ENCODE measurements at places on chromosomes 11 and 22.

DNA sequence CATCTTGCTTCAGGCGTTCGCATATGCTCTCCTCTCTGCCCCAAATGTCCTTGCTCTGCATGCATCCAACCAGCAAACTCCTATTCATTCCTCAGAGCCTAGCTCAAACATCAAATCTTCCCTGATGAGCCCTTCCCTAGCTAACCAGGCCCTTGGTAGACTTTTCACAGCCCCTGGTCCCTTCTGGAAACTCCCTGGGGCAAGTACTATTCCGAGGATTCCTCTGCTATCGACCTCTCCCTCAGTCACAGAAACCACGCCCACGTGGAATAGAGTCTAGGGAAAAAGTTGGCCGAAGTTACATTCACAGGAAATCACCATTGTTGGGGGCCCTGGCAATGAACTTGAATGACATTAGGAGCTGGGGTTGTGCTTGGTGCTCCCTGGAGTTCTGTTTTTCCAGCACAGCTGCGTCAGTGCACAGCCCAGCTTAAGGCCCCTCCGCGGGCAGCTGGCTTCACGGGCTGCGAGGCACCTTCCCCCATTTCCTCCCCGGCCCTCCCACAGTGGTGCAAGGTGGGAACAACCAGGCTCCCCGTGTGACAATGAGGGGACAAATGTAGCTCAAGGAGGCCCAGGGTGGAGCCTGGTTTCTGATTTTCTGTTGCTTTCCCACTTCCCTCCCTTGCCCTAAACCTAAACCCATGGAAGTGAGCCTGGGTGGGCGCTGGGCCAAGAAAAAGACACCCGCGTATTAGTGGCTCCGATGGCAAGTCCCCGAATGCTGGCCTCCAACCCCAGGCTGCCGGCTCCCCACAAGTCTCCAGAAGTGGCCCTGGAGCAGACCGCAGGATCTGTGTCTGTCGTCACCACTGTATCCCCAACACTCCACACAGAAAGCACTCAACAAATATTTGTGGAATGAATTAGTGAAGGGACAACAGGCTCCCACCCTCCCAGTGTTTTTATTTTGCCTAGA, 4.3 kb upstream of the ATP5MGL start:
- DNase-seq, result no peak

- no peak for DNase-seq
These were observed 38.6 kb upstream of the LRRC32 start for GRCh38 chr11:76708972-76709660.

GRCh38 chr11:34825670-34826383, 90.4 kb downstream of the APIP start:
- no peak for DNase-seq

GRCh38 chr11:62925308-62925707, 4.1 kb upstream of the CHRM1 start:
- DNase-seq, result no peak

DNA sequence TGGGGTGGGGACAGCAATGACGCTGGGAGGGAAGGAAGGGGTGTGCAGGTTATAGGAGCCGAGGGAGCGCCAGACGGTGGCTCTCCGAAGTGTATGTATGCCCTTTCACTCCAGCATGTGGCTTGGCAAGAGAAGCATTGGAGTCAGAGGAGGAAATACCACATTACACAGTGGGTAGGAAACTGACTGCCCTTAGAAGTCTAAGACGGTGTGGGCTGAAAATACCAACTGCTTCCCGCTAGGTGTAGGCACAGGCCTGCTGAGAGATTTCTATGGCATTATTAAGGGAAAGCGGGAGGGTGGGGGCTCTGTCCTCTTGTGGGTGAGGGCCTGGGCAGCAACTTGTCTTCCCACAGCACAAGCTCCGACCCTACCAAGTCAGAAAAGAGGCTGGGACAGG, 44.7 kb downstream of the CACNG2 start:
- DNase-seq, result no peak

DNA sequence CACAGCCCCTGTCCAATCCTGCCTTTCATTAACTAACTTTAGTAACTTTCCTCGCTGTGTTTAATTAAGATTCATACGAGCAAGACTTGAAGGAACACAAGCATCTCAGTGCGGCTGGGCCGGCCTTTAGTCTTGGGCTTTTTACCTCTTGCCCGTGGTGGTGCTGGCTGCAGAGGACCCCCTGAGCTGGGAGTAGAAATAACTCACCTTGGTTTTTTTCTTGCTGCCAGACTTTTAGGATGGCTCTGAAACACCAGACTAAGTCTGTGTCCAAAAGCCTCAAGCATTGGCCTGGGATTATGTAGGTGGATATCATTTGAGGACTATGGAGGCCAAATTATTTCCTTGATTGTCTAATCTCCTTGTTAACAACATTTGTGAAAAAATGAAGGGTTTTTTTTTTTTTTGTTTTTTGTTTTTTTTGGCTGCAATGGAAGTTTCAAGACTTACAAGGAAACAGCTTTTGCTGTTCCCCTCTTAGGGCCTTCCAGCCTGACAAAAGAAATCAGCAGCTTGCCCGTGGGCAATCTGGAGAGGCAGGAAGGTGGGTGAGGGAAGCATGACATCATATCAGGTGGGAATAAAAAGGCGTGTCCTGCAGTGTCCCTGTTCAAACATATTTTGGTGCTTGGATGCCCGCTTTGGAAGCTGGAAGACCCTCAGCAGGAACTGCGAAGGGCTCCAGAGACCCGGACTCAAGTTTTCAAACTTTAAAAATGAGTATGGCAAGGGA, 44.0 kb downstream of the SMIM38 start:
- no peak for DNase-seq

DNA sequence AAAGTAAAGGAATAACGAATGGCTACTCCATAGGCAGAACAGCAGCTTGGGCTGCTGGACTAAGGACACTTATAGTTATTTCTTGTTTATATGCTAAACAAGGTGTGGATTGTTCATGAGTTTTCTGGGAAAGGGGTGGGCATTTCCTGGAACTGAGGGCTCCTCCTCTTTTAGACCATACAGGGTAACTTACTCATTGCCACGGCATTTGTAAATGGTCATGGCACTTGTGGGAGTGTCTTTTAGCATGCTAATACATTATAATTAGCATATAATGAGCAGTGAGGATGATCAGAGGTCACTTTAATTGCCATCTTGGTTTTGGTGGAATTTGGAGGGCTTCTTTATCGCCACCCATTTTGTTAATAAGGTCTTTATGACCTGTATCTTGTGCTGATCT, 7.0 kb downstream of the OR4X1 start:
- no peak for DNase-seq

DNA sequence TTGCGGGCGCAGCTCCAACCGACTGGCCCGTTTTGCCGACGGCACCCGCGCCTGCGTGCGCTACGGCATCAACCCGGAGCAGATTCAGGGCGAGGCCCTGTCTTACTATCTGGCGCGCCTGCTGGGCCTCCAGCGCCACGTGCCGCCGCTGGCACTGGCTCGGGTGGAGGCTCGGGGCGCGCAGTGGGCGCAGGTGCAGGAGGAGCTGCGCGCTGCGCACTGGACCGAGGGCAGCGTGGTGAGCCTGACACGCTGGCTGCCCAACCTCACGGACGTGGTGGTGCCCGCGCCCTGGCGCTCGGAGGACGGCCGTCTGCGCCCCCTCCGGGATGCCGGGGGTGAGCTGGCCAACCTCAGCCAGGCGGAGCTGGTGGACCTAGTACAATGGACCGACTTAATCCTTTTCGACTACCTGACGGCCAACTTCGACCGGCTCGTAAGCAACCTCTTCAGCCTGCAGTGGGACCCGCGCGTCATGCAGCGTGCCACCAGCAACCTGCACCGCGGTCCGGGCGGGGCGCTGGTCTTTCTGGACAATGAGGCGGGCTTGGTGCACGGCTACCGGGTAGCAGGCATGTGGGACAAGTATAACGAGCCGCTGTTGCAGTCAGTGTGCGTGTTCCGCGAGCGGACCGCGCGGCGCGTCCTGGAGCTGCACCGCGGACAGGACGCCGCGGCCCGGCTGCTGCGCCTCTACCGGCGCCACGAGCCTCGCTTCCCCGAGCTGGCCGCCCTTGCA, 1.0 kb downstream of the FJX1 start:
- DNase-seq, result no peak

- DNase-seq, result no peak
These were observed 795.8 kb downstream of the BRD1 start for GRCh38 chr22:49031746-49032330.

GRCh38 chr11:75905434-75905833, 90.4 kb downstream of the UVRAG start:
- DNase-seq, result no peak

DNA sequence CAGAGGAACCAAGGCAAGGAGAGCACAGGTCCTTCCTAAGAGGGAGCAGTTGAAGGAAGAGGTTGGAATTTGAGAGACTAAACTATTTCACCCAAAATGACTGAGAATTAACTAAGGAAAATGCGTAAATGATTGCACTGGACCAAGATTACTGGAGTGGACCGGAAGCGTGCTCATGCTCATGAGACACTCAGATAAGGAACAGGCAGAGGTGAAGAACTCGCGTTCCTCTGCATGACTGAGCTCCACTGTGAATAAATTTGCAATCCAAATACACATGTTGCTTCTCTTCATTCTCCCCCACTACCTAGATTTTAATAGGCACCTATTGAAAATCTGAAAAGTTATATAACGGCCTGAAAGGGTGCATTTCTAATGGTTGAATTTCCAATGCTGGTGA, 207.0 kb downstream of the KIRREL3 start:
- DNase-seq, result no peak

DNA sequence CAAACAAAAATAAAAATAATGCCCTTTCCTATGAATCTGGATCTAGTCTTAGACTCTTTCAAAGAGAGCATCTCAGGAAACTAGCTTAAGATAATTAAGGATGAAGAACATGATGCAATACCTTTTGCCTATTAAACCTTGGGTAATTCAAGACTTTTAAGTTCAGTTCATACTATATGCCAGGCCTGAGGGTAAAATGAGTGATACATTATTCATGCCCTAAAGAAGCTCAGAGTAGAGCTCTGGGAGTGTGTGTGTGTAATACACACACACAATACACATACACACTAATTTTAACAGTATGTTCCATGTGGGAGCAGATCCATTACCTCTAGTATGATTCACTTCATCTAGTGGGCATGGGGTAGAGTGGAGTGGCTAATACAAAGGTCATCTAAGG, 651.4 kb upstream of the CHORDC1 start:
- DNase-seq, result no peak

- no peak for DNase-seq
These were observed 37.2 kb upstream of the ETS1 start for GRCh38 chr11:128624269-128625175.

- DNase-seq, result no peak
These were observed 25.0 kb upstream of the EXPH5 start for GRCh38 chr11:108618529-108618928.

- DNase-seq, result no peak
These were observed 46.7 kb downstream of the ABTB2 start for GRCh38 chr11:34311126-34311525.

GRCh38 chr11:14240221-14240620, 118.8 kb downstream of the RRAS2 start:
- no peak for DNase-seq

GRCh38 chr11:132878111-132878510, 654.2 kb downstream of the OPCML start:
- DNase-seq, result no peak

GRCh38 chr11:12723421-12724300, 49.4 kb downstream of the TEAD1 start:
- no peak for DNase-seq

- no peak for DNase-seq
These were observed 76.0 kb upstream of the WNT7B start for GRCh38 chr22:46052801-46053562.

DNA sequence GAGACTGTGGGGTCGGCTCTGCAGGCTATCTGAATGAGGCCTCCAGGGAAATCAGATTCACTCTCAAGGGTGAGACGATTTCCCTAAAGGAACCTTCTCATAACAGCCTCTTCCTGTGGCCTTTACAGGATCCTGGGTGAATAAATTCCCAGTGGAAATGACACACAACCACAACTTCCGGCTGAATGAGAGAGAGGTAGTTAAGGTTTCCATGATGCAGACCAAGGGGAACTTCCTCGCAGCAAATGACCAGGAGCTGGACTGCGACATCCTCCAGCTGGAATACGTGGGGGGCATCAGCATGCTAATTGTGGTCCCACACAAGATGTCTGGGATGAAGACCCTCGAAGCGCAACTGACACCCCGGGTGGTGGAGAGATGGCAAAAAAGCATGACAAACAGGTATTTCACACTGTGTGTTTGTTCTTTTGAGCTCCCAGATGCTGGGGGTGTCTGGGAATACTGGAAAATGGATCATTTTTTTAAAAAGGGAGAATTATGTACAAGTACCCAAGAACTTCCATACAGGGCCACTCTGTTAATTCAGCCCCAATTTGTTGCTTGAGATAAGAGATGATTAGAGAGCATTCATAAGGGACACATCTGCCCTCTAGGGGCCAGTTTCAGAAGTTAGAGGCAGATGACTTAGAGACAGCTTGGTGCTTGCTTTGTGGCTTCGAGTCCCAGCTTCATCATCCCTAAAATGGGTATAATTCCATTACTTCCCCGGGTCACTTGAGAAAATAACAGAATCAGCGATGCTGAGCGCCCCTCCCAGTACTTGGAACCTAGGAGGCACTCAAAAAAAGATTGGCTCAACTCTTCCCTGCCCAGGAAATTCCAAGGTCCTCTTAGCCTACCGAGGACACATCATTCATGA, 10.2 kb downstream of the SERPIND1 start:
- DNase-seq, result no peak

- DNase-seq, result no peak
These were observed 190.6 kb upstream of the NTM start for GRCh38 chr11:131179836-131180235.

DNA sequence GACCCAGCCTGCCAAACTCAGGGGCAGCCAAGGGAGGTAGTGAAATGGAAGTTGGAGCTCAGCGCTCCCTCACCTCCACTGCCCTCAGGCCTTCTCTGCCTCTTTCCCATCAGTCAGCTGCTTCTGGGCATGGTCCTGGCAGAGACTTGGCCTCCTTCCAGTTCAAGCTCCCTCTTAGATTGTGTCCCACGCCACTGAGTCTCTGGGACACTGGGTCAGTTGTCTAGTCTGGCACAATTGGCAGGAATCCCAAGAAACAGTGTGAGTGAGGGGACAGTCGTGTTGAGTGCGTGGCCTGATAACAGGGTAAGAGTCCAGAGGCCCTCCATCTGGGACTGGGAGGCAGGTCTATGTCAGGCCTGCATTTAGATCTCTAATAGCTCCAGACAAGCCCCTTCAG, 7.1 kb upstream of the SLC35E4 start:
- DNase-seq, result no peak

- no peak for DNase-seq
These were observed 201.9 kb upstream of the UBASH3B start for GRCh38 chr11:122453586-122453985.

GRCh38 chr11:59403546-59403945, 22.7 kb downstream of the OR5A2 start:
- no peak for DNase-seq

- DNase-seq, result no peak
These were observed 92.7 kb downstream of the SGSM3 start for GRCh38 chr22:40463017-40463631.

GRCh38 chr11:90133560-90134477, 644 bp upstream of the NAALAD2 start:
- DNase-seq, result no peak

Measured in cortex of kidney (tissue), 1 donor.